Activated CD8-positive, alpha-beta memory T cell treated with anti-CD3 and anti-CD28 coated beads for 1 hour (primary cell): ENCODE measurements at places on chromosomes 11 and 22.

GRCh38 chr11:64913171-64913727 is 3.8 kb downstream of the ATG2A start:
- DNase-seq: no peak

- DNase-seq: no peak
Observed at GRCh38 chr22:25148149-25148691, 51.4 kb upstream of the CRYBB3 start.

- no peak for DNase-seq
Observed at GRCh38 chr11:64687204-64687603, 35.8 kb downstream of the NRXN2 start.

DNA sequence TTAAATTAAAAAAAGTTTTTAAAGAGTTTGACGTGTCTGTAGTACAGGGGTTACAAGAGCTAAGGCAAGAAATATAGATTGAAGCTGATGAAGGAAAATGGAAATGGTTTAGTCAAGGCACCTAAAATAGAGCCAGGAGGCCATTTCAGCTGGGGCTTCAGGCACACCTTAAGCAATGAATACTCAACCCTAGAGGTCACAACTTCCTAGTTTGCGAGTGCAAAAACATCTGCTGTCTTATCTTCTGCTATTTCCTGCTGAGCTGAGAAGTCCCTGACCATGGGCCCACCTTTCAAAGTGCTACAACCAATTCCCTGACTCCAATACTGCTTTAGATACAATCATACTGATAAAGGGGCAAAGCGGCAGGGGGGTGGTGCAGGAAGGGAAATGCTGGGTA is 87.4 kb downstream of the DLG2 start:
- DNase-seq: no peak

DNA sequence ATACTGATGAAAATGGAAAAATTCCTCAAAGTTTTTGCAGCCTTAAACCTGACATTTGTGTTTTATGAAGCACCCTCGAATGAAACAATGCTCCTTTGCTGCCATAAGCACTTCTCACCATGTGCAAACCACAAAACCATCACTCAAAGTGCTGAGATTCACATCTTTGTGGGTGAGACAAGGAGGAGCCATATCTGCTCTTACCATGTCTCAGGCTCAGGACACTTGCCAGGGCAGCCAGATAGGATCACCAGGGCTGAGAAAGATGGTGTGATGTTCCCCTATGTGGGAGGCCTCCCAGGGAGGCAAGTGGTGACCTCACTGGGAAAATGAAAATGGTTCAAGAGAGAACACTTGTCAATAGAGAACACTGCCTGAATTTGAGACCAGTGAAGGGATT is 120.4 kb downstream of the CCDC34 start:
- no peak for DNase-seq

DNA sequence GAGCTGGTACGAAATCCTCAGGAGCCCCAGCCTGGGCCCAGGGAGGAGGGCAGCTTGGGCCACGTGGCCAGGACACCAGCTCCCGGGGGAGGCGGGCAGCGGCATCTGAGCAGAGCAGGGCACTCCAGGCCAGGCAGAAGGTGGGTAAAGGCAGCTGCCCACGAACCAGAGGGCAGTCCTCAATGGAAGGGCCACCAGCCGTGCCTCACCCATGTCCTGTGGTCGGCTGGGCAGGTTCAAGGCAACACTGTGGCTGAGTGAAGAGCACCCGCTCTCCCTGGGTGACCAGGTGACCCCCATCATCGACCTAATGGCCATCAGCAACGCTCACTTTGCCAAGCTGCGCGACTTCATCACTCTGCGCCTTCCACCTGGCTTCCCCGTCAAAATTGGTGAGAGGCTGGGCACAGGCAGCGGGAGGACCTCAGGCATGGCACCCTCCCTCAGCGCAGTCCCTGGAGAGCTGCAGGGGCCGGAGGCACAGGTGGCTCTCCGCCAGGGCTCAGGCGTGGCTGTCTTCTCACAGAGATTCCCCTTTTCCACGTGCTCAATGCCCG is 2.5 kb upstream of the SSH3 start:
- no peak for DNase-seq

DNA sequence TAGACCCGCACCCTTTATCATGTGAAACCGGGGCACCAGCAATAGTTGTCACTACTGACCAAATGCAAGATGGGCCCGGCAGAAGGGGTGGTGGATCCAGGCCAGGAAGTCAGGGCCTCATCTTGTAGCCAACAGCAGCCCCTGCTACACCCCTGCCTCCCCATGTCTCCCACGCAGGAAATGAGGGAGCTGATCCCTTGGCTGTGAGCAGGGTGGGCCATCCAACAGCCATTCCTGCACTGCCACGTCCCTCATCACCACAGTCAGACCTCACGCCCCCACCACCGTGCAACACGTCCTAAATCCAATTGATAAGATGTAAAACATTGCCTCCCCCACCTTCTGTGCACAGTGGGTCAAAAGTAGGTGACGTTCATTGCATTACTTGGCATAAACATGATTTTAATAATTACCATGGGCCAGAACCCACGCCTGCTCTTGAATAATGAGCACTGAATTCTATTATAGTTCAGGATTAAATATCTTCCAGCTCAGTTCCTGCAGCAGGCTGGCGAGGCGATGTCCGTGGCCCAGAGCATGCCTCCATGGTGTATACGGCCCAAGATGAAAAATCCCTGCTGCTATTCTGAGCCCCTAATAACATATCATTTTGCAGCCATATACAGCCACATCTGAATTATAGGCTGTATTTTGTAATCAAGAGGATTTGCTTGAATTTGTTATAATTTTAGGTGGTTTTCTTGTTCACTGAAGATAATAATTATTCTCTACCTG is 1373.8 kb downstream of the BRD1 start:
- DNase-seq: no peak

- no peak for DNase-seq
Observed at GRCh38 chr11:10302744-10303557, 1.9 kb upstream of the ADM start.

GRCh38 chr11:17813391-17814059 is 78.9 kb downstream of the KCNC1 start:
- no peak for DNase-seq

- DNase-seq: no peak
Observed at GRCh38 chr22:35054064-35054463, 11.9 kb upstream of the ISX start.

DNA sequence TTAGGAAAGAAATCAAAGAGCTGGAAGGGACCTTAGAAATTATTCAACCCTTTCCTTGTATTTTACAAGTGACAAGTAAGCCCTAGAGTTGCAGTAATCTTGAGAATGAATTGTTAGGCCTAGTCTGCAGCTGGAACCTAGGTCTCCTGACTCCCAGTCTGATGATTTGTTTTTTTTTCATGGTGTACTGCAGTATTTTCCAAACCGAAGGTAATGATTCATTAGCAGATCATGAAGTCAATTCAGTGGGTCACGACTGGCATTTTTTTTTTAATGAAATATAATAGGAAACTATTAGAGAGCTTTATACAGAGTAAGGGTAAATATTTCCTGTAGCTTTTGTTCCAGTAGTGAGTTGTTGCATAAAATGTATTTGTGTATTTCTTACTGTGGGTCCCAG is 42.8 kb downstream of the EXT2 start:
- no peak for DNase-seq

- no peak for DNase-seq
Observed at GRCh38 chr11:66861038-66861773, 4.3 kb downstream of the LRFN4 start.

DNA sequence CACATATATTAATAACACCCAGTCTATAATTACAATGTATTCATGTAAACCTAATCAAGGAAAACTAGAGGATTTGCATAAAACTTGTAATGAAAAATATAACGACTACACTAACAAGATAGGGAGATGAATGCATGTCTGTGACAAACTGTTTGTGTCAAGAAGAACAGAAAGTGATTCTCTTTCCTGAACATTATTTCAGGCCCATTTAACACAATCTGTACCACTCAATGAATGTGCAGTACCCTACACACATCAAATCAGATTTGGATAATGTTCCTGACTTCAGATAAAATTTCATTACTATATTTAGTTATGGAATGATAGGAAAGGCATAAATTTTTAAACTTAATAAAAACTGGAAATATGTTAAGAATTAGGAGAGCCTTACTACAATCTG is 93.1 kb downstream of the CADM1 start:
- no peak for DNase-seq

GRCh38 chr11:122668562-122669090 is 13.1 kb downstream of the UBASH3B start:
- DNase-seq: no peak

DNA sequence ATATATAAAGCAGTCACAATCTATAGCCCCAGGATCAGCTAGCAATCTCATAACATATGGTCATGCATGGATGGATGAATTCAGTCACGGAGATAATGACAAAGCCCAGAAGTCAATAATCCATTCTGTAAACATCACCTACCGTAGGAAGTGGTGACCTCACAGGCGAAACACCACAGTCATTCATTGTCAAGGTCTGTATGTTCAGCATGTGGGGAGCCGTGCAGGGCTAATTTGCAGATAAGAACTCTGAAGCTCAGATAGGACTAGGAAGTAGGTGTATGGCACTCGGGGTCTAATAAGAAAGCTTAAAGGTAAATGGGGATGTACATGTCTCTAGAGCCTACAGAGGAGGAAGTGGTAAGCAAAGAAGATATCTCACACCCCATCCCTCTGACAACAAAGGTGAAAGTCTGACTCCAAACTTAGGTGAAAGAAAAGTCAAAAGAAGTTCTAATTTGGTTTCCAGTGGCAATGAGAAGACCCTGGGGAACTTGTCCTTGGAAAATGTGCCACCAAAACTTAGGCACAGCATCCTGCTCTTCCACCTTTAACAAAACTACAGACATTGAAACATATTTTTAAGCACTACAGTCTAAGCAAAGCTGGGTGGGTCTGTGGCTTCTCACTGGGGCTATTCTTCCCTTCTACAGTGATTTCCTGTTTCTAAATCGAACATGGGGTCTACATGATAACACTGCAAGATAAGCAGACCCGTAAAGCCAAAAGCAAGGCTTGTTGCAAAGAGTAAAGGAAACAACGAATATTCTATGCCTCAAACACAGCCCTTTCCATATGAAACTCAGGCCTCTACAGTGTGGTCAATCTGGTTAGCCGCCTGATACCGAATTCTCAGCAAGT is 5.2 kb downstream of the CRTAM start:
- DNase-seq: no peak

DNA sequence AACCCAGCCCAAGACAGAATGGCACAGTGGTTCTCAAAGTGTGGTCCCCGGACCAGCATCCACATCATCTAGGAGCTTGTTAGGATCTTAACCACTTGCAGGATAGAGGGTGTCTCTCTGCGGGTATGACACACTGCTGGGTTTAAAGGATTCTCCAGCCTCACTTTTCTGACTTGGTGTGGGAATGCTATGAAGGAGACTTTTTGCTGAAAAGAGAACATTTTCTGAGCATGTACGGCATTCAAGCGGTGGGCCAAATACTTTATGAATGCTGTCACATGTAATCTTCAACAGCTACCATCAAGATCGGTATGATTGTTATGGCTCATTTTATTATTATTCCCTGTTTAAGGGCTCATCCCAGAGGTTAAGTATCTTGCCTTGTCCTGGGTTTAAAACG is 1.8 kb upstream of the CD82 start:
- DNase-seq: no peak

- DNase-seq: no peak
Observed at GRCh38 chr22:40597526-40598430, 38.7 kb downstream of the MRTFA start.

- DNase-seq: no peak
Observed at GRCh38 chr11:87425391-87425790, 387.7 kb downstream of the TMEM135 start.

GRCh38 chr11:24253237-24253760 is 243.6 kb upstream of the LUZP2 start:
- no peak for DNase-seq

DNA sequence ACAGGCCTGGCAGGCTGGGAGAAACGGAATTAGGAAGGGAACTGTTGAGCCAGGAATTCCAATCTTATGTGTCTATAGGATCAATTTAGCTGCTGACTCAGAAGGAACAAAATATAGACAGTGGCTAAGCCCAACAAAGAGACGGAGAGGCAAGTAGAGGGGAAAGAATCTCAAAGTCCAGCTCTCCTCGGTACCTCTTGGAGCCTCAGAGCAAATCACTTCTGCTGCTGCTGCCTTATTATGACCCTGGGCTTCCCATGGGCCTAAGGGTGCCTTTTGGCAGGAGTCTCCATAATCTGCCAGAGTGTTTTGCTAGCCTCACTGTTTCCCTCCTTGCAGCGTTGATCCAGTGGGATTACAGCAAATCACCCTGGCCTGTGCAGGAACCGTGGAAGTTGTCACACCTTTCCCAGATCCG is 31.7 kb downstream of the PAX6 start:
- no peak for DNase-seq

DNA sequence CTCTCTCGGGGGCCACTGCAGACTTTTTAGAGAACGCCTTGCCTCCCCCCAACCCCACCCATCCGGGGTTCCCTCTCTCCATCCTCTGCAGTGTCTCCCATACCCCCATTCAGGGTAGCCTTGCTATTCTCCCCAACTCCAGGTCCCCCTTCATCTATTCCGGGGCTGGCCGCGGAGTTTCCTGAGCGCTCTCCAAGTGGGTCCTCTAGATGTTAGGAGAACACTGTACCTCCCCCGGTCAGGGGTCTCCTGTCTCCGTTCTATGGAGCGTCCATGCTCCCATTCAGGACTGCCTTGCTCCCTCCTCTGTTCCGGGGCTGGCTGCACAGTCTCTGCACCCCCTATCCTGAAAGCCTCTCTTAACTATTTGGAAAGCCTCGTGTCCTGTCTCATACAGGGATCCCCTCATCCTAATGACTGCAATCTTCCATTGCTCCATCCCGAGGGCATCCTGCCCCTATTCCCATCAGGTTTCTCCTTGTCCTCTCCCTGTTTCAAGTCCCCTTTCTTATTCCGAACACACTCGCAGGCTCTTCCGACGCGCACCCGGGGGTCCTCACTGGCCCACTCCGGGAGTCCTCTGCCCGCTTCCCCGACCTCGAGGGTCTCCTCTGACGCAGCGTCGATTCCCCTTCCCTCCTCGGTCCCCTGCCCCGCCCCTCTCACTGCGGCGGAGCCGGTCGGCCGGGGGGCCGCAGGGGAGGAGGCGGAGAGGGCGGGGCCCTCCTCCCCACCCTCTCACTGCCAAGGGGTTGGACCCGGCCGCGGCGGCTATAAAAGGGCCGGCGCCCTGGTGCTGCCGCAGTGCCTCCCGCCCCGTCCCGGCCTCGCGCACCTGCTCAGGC is at the start of gene NEFH:
NEFH (plus strand) TSS at position 802 of the 845 bp plus-strand sequence. CDS start 45 bp downstream, outside the sequence.
- DNase-seq: no peak

- no peak for DNase-seq
Observed at GRCh38 chr22:37626144-37626543, 13.3 kb upstream of the SH3BP1 start.

GRCh38 chr11:133821776-133822175 is 23.5 kb downstream of the SPATA19 start:
- DNase-seq: no peak

DNA sequence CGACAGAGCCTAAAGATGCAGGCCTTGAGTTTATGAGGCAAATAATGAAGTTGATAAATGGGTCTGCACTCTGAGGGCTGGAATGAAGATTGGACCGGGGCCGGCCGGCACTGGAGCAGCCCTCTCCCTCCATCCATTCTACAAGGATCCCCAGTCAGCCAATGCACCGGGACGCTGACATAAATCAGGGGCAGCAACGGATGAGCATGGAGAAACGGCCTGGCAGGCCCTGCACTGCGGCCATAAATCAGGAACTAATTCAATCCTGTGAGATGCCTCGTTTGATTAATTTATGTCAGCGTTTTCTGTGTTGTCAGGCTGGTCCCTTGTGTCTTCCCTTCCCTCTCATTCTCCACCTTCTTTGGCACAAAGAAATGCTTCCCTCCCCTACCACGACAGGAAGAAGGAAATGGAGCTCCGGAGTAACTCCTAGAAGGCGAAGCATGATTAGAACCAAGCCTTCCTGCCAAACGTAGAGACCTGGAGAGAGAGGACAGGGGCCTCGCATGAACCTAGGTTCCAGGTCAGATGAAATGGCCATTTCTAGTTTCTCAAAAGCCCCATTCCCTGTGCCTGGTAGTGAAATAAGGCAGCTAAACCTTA is 358.4 kb downstream of the OPCML start:
- DNase-seq: no peak
